ENCODE measurements at places on chromosomes 16 and 17.

GRCh38 chr17:8124350-8125153 is 646 bp upstream of the HES7 start:
- DNase-seq = peak; percentile 41

GRCh38 chr17:59105852-59106462 is 723 bp downstream of the TRIM37 start:
- DNase-seq = peak; percentile 75

DNA sequence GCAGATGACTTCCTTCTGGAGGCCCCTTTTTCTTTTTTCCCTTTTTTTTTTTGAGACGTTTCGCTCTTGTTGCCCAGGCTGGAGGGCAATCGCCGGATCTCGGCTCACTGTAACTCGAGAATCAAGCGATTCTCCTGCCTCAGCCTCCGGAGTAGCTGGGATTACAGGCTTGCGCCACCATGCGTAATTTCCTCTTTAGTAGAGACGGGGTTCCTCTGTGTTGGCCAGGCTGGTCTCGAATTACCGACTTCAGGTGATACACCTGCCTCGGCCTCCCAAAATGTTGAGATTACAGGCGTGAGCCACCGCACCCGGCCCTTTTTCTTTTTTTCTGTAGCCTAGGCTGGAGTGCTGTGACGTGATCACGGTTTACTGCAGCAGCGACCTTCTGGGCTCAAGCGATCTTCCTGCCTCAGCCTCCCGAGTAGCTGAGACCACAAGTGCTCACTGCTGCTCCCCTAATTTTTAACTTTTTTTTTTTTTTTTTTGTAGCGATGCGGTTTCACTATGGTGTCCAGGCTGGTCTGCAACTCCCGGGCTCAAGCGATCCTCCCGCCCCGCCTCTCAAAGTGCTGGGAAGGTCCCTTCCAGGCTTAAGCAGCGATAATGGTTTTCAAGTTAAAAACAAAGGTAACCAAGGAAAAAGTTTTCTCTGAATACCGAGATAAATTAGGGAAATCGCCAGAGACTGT is 956 bp upstream of the IST1 start:
- DNase-seq = peak; percentile 44

GRCh38 chr17:43846963-43847371 is at the start of gene CD300LG:
TSS of gene CD300LG (plus strand) at chr17:43847176. CDS start at chr17:43847217, 41 bp downstream.
- DNase-seq = no peak

GRCh38 chr16:83840060-83840617 is 32.4 kb downstream of the HSBP1 start:
- no peak for DNase-seq

DNA sequence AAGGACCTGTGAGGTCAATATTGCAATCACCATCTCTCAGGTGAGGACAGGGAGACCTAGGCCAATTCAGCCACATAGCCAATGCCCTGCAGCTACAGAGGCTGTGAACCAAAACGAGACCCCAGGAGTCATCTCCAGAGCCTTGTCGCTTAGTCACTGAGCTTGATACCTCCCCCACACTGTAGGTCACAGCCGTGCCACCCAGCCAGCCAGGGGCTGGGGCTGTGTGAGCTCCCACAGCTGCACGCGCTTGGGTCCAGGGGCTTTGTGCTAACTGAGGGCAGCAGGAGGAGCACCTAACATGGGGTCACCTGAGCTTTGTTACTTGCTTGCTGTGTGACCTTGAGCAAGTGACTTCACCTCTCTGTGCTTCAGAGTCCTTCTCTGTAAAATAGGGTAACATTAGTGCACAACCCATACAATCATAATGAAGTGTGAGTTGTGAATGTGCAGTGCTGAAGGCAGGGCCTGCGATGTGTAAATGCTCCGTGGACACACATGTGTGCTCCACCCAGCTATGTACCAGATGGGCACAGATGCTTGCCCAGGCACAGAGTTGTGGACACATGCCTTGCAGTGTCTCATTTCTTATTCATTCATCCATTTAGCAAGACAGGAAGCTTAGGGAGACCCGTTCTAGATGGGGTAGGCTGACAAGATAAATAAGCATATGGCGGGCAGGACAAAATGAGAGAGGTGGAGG is 25.9 kb downstream of the SBK1 start:
- DNase-seq = no peak

GRCh38 chr17:45384789-45385262 is 47.8 kb downstream of the ARHGAP27 start:
- DNase-seq = no peak

GRCh38 chr17:77407321-77408277 is 266.8 kb downstream of the SEC14L1 start:
- DNase-seq = no peak

GRCh38 chr17:8426094-8426720 is 9.5 kb upstream of the NDEL1 start:
- DNase-seq = no peak

DNA sequence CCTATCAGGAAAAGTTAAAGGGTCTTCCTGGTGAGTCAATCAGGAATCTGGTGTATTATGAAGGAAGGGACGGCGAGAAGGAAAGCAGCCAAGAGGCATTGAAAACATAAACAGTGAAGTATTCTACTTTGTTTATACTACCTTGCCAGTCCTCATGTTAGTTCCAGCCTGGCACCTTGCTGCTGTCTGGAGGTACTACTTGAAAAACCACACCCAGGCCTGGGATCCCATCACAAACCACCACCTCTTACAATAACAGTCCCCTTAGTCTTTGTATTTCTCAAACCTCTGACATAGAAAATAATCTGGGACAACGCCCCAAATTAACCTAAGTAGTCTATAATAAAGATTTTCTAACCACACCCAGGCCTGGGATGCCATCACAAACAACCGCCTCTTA is 676.7 kb upstream of the SOX9 start:
- no peak for DNase-seq

DNA sequence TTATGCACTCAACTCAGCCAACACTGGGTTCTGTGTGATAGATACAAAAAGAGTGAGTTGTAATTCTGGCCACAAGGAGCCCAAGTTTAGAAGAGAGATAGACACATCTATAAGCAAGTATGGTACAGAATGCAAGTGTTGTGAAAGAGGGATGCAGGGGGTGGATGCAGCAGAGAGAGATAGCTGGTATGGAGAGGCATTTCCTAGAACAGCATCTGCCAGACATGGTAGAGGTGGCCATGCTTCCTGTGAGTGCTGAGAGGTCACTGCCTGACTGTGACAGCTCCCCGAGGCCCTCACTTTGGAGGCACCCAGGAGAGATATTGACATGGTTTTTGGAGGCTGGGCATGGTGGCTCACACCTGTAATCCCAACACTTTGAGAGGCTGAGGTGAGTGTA is 2.0 kb upstream of the KRTAP16-1 start:
- no peak for DNase-seq

- no peak for DNase-seq
Observed at GRCh38 chr17:51662204-51663056, 402.1 kb downstream of the UTP18 start.

GRCh38 chr16:48081656-48082055 is 74.1 kb downstream of the ABCC12 start:
- DNase-seq = no peak

GRCh38 chr17:3318336-3318735 is 20.2 kb upstream of the OR3A1 start:
- DNase-seq = no peak

- DNase-seq = no peak
Observed at GRCh38 chr17:17417718-17418181, 59.0 kb upstream of the MED9 start.

- DNase-seq = no peak
Observed at GRCh38 chr16:89170346-89171215, 967 bp upstream of the CDH15 start.

GRCh38 chr16:19578378-19578971 is 23.0 kb downstream of the VPS35L start:
- no peak for DNase-seq

GRCh38 chr16:12290165-12290564 is 313.6 kb downstream of the SNX29 start:
- DNase-seq = no peak

- no peak for DNase-seq
Observed at GRCh38 chr16:984121-984694, 2.6 kb downstream of the SOX8 start.

DNA sequence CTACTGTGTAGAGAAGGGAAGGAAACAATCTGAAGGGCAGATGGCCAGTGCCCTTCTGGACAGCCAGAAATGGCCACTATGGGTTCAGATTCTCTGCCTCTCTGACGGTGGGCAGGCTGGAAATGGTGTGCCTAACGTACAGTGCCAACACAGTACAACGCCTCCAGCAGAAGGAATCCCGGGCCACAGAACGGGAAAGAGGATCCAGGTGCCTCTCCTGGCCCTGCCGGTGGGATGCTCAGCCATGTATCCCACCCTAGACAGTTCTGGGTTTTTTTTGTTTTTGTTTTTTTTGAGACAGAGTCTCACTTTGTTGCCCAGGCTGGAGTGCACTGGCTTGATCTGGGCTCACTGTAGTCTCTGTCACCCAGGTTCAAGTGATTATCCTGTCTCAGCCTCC is 71.5 kb downstream of the SLC5A11 start:
- no peak for DNase-seq

DNA sequence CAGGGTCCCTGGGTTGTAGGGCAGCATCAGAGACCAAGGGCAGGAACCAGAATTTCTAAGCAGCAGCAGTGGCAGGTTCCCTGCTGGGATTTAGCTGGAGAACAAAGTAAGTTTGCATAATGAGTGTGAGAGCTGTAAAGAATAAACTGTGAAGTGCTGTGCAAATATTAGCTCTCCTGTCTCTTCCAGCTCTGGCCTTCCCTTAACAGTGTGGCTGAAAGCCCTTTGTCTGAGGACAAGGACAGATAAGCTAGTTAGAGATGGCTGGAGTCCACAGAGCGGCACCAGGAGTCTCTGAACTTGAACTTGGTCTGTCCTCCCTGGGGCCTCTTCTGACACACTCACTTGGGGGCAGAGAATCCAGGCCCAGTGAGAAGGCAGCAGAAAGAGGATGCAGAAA is 98.2 kb upstream of the WSCD1 start:
- no peak for DNase-seq

GRCh38 chr17:63439687-63440086 is 6.4 kb downstream of the CYB561 start:
- DNase-seq = no peak

GRCh38 chr17:64278614-64279013 is 15.6 kb upstream of the TEX2 start:
- no peak for DNase-seq

- no peak for DNase-seq
Observed at GRCh38 chr17:78889531-78889930, 13.5 kb downstream of the CEP295NL start.

- DNase-seq = no peak
Observed at GRCh38 chr16:64738321-64738960, 383.4 kb downstream of the CDH11 start.

GRCh38 chr16:1707193-1707790 is 1.3 kb downstream of the MAPK8IP3 start:
- no peak for DNase-seq

DNA sequence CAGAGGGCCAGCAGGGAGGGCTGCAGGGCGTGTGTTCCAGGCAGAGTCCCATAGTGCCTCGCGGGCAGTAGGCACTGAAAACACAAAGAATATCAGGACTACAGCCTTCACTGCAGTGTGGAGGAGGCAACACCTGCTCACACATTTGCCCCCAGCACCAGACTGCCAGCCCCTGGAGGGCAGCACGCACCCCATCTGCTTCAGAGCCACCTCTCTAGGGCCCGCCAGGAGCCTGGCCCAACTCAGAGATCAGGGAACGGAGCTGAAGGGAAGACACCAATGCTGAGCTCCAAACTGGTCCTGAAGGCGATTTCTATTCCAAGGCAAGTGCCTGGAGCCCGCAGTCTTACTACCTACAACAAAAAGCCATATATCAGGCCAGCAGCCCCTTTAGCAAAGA is 130.3 kb downstream of the ZNF423 start:
- no peak for DNase-seq

- DNase-seq = no peak
Observed at GRCh38 chr16:80899809-80900592, 95.6 kb upstream of the CDYL2 start.
